Stimulated activated naive CD4-positive, alpha-beta T cell (primary cell): ENCODE measurements at places on chromosomes 1 and 21.

- DNase-seq: no peak
Measured at GRCh38 chr1:243595527-243596210, 254.4 kb downstream of the AKT3 start.

- DNase-seq: peak; percentile 89
Measured at GRCh38 chr1:26500488-26501175, 28.4 kb downstream of the HMGN2 start.

DNA sequence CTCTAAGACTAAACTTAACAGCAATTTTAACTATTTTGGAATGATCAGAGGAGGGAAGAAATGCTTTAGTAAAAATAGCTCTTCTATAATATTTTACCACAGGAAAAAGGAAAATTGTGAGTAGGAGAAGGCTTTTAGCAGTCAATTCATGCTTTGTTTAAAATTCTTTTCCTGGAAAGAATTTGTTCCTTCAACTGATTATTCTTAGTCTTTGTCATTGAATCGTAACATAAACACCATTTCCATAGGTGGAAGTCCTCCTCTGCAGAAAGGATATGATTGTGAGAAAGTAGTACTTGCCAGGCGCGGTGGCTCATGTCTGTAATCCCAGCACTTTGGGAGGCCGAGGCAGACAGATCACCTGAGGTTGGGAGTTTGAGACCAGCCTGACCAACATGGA, 11.9 kb upstream of the ACTA1 start:
- DNase-seq: no peak

- no peak for DNase-seq
Measured at GRCh38 chr1:11520531-11521233, 41.7 kb downstream of the DISP3 start.

GRCh38 chr1:74714429-74715235, 18.2 kb downstream of the CRYZ start:
- DNase-seq: no peak

DNA sequence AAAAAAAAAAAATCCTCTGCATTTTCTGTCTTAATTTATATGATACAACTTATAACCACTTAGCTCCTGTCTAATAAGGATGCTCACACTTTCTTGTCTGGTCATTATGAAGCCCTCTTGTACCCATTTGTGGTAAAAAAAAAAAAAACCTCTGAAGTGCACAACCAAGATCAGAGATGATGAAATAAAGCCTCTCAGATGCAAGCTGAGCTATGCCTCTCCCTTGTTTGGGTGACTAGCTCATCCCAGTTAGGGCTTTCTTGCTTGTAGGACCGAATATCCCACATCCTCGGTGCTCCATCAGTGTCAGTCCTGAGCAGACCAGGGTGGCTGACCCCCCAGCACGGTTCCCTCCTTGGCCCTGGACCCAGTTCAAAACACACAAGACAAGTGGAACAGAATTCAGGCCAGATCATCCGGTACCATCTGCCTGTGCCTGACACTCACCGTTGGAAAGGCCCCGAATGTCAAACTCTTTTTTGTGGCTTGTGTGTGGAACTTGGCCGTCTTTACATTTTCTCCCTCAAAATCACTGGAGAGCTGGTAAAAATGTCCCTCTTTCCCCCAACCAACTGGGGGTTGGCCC, 6.3 kb upstream of the SELENON start:
- no peak for DNase-seq

DNA sequence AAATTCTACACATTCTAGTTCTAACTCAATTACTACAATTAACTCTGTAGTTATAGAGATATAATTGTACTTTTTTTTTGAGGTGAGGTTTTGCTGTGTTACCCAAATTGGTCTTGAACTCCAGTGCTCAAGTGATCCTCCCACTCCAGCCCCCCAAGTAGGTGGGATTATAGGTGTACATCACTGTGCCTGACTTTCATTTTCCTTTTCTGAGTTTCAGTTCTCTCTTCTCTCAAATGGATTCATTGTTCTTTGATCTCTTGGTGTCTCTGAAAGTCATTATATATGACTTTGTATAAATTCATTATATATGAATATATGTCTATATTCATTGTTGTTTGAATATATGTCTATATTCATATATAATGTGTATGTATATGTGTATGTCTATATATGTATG, 74.0 kb upstream of the GALNT2 start:
- DNase-seq: no peak

DNA sequence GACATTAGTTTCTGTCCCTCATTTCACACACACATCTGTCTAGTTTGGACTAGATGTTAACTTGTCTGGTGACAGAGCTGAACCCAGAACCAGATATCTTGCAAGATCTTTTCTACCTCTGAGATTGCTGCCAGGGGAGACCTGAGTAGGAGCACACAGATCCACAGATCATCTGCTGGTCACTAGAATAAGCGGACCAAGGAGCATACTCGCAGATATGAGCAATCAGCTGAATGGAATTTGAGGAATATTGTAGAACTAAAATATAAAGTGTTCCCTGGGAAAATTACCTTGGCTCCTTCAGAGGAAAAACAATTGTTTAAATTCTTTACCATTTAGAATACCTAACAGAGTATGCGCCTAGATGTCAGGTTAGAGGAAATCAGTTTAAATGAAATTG, 90.7 kb downstream of the TNFSF18 start:
- DNase-seq: no peak

- no peak for DNase-seq
Measured at GRCh38 chr1:152111515-152111968, 3.7 kb downstream of the TCHH start.
